Suppressor macrophage treated with lipopolysaccharide for 4 hours (primary cell): ENCODE measurements at places on chromosomes 1 and 21.

GRCh38 chr1:154578058-154578418 lies 10.5 kb downstream of the CHRNB2 start:
- no peak for DNase-seq

- DNase-seq: no peak
Measured at GRCh38 chr1:38533772-38534472, 325.6 kb downstream of the RRAGC start.

DNA sequence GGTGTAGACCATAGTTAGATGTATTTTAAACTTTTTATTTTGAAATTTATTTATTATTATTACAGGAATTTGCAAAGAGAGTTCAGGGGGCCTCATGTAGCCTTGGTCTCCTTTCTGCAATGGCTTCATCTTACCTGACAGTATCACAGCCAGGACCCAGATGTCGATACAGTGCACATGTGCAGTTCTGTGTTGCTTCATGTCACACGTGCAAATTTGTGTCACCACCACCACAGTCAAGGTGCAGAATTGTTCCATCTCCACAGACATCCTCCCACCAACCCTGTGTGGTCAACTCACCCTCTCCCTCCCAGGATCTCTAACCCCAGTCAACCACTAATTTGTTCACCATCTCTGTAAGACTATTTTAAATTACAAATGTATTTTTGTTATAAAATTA lies 184.5 kb downstream of the CAMTA1 start:
- DNase-seq: no peak

GRCh38 chr1:97082160-97082848 lies 360.7 kb downstream of the PTBP2 start:
- no peak for DNase-seq

GRCh38 chr21:34886240-34887104 lies 162.6 kb downstream of the RUNX1 start:
- peak; percentile 59 for DNase-seq

DNA sequence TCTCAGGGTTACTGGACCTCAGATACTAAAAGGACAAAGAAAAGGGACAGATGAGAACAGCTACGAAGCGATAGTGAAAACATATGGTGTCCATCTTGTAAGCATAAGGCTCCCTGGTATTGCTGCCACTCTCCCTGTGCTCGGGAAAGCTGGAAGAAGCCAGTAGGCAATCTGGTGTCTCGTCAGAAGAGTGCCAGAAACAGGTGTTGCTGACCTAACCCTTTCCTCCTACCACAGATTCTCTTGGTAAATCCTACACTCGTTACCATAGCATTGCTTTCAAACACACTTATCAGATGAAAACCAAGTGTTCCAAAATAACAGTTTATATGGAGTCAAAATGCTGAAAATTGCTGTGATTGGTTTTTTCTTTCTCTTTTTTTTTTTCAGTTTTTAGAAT lies 146.3 kb downstream of the NRIP1 start:
- DNase-seq: no peak

DNA sequence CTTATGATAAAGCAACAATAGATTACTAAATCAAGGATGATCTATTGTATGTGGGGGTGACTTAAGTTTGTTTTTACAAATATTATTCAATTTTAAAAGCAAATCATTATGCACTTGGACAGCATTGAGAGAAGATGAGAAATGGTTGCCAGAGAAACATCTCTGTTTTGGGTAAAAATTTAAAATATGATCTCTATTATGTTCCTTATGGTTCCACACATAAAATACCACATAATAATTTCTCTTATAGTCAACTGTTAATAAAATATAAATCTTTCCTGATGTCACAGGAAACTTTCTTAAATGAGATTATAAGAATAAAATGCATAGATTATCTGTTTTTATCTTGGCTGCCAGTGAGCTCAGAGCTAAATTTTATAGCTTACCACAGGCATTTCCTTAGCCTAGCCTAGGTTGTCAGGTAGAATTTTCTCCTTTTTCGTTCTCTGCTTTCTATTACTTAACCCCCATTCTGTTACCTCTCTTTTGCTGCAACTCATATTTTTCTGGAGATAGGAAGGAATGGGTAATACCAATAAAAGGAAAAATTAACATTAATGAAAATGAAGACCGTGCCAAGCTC lies 109.7 kb downstream of the TGFB2 start:
- no peak for DNase-seq

- no peak for DNase-seq
Measured at GRCh38 chr1:89781494-89782126, 39.2 kb upstream of the LRRC8D start.

DNA sequence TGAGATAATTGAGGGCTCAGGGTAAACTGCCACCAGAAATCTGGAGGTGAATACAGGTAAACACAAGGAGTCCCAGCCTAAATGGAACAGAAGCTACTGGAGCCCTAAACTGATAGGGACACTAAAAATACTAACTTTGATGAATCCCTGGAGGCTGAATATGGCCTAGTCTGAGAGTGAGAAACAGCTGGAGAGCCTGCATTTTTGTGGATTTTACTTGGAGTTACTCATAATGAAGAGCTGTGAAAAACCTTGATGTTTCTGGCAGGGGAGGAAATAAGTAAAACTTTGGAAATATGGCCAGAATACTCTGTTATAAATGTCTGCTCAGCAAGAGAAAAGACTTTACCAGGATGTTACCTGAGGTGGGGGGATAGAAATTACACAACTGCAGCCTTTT lies 164.4 kb downstream of the LIPI start:
- no peak for DNase-seq

DNA sequence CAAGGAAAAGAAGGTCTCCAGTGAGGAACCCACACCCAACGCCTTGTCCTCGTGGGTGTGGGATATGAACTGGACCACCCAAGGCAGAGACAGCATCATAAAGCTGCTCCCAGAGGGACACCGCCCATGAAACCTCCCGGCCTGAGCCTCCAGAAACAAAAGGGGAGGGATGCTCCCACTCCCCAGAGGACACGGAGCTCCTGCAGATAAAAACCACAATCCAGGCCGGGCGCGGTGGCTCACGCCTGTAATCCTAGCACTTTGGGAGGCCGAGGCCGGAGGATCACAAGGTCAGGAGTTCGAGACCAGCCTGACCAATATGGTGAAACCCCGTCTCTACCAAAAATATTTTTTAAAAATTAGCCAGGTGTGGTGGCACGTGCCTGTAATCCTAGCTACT lies 66.4 kb downstream of the CHD5 start:
- DNase-seq: no peak

DNA sequence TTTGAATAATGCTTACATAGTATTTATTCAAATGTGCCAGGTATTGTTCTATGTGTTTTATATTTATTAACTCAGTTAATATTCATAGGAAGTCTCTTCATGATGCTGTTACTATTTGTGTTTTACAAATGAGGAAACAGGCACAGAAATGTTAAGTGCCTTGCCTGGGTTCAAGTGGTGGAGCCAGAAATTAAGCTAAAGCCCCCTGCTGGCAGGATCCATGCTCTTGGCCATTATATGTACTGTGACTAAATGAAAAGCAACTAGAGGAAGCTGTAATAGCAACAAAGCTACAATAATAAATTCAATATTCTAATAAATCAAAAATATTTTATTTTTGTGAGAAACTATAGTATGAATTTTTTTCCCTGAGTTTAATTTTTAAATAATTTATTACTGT lies 30.0 kb downstream of the IARS2 start:
- peak; percentile 15 for DNase-seq

DNA sequence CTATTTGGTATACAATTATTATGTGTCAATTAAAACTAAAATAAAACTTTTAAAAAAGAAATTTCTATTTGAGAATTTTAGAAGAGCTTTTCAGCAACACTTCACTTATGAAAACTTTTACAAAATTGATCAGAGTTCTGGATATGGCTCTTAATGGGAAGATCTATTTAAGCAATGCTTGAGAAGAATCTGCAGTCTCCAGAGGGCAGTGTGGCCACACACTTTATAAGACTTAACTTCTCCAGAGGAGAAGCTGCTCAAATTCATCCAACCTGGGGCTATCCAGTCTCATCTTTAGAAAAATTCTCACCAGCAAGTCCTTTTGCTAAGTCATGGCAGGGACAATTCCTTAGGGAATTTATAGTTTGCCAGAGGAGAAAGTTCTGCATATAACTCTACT lies 25.2 kb upstream of the AGO1 start:
- peak; percentile 50 for DNase-seq
